NCI-H2081 (cell line): ENCODE measurements at places on chromosomes 1 and 21.

DNA sequence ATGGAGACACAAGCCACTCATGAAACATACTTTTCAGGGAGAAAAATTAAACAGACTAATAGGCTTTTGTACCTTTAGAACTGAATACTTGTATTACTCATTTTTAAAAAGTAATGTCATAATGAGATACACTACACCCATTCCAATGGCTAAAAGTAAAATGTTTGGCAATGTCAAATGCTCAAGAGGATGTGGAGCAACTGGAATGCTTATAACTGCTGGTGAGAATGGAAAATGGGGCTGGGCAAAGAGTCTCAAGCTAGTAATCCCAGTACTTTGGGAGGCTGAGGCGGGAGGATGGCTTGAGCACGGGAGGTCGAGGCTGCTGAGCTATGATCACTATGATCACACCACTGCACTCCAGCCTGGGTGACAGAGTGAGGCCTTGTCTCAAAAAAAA lies 86.3 kb downstream of the NKAIN1 start:
- DNase-seq = no peak

GRCh38 chr1:155942578-155943141 lies 1.2 kb downstream of the RXFP4 start:
- no peak for DNase-seq

GRCh38 chr1:45530632-45531135 lies 9.0 kb upstream of the PRDX1 start:
- no peak for DNase-seq

DNA sequence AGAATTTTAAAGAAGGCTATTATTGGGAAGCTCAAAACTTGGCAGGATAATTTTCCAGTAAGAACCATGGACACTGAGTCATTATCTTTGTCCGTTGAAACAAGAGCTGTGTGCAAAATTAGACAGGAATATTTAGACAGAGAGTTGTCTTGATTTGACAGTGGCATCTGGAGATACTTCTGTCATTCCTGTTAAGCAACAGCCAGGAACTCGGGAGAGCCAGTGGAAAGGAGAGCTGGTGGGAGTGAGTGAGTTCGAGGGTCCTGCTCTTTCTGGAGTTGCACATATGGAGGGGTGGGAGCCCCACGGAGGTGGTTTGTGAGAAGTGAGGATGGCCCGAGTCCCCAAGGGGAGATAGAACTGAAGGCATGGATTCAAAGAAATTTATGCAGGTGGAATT lies 3.1 kb downstream of the COQ8A start:
- no peak for DNase-seq

- DNase-seq = no peak
These were observed 213.2 kb upstream of the KIAA0040 start for GRCh38 chr1:175405766-175406165.
